ENCODE measurements at places on chromosomes 6 and 20. TPM values are rescaled to one million over a fixed set of nuclear protein-coding genes. Genes with fewer than 3 reads are reported as not detected.
A peak's percentile ranks its signal among the peaks of the same experiment; 100 is the strongest.

DNA sequence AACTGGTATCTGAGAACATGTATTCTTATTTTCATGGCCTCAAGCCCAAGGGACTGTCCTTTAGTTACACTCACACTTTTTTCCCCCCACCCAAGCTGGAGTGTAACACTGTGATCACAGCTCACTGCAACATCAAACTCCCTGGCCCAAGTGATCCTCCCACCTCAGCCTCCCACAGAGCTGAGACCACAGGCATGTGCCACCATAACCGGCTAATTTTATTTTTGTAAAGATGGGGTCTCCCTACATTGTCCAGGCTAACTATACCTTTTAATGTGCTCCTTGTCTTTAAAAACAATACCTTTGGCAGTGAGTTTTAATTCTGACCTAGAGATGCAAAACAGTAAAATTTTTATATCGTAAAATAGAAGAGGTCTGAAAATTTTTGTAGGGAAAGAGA, 48.2 kb upstream of the FAM83C start:
- no peak for DNase-seq

DNA sequence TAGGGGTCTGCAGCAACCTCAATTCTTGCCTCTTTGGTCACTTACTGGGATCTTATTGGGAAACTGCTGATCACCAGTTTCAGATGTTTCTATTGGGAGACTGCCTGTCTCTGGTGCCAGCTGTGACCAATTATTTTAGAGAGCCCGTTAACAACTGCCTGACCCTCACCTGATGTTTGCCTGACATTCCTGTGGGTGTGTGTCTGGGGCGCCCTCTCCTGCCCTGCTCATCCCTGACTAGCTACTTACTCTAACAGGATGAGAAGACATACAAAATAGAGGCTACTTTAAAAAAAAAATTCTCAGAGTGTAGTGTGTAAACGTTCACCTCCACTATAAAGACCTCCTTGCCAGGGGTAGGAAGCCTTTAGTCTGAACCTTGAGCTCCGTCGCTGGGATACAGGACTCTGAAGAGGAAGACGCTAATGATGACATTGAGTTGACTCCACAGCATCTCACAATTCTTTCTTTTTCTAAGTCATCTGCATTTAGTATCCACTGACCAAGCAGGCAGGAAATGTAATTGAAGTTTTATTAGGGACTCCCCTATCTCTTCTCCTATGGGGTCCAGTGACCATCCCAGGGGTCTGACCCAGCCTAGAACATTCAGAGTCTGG, 54.6 kb upstream of the DDR1 start:
- DNase-seq = no peak

DNA sequence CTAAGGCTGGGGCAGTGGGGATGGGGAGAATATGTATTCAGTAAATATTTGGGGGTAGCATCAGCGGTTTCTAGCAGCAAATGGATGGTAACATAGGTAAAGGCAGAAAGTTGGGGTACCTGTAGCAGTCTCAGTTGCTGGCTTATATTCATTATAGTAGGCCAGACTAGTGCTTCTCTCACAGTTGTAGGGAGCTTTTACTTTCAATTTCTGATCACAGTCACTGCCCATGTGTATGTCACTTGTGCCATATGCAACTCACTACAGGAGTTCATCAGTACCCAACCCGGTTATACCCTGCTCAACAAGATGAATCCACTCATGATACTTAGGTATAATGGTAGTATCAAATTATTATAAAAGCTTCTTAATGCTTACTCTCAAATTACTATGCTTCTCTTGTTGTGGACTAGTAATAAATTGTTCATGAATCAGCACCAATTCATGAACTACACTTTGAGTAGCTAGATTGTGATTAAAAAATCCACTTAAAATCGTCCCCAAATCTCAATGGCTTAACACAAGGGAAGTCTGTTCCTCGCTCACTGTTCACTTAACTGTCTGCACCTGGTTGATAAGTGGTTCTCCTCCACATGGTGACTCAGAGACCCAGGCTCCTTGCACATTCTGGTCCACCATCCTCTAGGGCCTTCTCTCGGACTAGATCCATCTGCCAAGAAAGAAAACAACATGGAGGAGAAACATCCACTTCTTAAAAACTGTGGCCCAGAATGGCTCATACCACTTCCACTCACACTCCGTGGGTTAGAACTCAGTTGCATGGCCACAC, 31.3 kb upstream of the MYLIP start:
- no peak for DNase-seq

DNA sequence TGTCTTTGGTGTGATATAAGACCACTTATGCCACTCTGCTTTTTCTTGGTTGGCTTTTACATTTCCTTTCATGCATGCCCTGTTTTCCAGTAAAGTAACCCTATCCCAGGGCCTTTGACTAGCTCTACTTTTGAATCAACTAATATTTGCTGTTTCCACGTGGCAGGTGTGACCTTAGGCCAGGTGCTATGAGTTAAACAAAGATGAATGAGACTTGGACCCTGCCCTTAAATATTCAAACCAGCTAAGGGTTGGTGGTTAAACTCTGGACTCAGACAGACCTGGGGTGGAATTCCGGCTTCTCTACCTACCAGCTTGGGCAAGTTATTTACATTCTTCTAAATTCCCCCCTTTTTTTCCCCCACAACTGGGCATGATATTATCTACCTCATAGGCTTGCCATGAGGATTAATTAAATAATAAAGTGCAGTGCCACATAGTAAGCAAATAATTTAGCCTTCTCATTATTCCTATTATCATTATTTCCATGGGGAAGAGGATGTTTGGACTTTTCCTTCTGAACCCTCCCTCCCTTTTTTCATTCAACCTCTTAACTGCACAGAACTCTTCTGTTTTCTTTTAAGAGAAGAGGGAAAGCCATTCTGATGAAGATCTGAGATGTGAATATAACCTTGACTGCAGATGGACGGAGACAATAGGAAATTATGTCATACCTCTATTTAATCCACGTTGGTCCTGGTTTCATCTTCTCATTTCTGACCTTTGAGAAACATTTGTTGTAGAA, 143.6 kb upstream of the TNFAIP3 start:
- no peak for DNase-seq

DNA sequence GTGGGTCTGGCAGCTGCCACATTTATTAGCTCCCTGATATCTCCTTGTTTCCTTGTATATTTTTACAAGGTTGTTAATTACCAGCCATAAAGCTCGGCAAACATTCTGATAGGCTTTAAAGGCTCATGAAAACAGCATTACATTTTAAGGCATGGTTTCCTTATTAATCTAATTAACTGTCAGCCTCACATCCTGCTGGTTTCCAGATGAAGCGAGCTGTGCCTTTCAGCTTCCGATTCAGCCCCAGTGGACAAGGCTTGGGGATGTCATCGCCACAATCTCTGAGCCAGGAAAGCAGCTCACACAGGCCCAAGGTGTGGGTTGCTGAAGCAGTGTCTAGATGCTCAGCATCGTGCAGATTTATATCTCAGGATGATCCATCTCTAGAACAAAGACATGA, 66.0 kb upstream of the RALY start:
- DNase-seq = no peak

GRCh38 chr20:5039255-5039657, 37.9 kb upstream of the SLC23A2 start:
- DNase-seq = no peak

- DNase-seq = peak; percentile 23
These were observed 103.1 kb upstream of the TBX18 start for GRCh38 chr6:84867521-84867920.

DNA sequence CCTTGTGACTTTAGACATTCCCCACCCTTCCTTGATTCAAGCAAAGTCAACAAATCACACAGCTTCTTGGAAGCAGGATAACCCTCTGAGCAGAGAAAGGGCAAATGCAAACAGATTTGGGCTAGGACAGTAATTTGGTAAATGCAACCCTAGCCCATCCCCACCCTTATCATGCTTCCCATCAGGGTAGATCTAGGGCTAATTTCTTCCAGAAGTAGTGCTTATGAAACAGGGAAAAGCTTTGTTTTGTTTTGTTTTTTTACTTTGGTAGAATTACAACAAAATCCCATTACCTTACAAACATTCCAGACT, 525.1 kb upstream of the NOX3 start:
- no peak for DNase-seq

- DNase-seq = peak; percentile 52
These were observed 38.7 kb downstream of the CNKSR3 start for GRCh38 chr6:154471609-154472362.

DNA sequence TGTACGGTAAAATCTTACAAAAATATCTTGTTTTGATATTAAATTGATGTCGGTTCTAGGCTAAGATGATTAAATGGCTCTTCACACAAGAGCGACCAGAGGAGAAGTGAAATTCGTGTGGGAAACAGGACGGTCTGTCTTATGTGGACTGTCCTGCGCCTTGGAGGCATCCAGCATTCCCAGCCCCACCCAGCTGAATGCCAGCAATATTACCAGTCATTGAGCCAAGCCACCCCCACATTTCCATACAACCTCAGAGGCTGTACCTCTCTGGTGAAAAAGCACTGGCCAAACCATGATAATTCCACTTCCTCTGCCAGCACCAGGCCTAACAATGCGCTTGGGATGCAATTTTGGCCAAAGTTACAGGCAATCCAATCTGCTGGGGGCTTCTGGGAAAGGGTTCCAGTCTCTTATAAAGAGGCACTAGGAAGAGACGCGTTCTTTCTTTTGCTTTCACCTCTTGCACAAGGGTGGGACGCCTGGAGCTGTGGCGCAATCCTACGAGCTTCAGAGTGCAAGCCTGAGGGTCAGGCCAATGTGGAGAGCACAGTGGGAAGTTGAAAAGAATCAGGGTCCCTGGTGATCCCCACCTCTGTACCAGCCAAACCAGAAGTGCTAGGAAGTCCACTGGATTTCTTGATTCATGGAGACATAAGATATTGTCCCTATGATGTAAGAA, 213.1 kb downstream of the PREX1 start:
- DNase-seq = no peak

DNA sequence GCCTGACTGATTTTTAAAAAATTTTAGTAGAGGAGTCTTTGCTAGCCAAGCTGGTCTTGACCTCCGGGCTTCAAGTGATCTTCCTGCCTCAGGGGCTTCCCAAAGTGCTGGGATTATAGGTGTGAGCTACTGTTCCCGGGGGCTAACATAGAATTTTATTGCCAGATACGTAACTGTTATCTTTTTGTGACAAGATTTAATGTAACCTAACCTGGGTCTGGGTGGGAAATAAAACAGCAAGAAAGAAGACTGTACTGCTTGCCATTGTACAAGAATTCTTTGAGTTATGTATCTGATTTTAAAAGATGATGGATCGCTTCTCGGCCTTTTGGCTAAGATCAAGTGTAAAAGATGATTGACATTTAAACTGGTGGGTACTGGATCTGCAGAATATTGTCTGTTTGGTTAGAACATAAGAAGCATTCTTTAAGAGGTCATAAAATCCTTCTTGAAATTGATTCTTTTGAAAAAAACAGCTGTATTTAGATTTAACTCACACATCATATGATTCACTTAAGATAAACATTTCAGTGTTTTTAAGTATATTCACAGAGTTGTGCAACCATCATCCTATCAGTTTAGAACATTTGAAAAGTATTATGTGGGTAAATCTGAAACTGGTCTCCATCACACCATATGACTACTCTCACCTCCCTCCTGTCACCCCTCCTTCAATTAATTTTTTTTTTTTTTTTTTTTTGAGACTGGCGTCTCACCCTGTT, 21.6 kb downstream of the TPX2 start:
- no peak for DNase-seq

Gene SGK1
- 92.2 TPM for total RNA-seq

Gene FOXQ1
- total RNA-seq = not detected

Gene WFDC11
- total RNA-seq = not detected

Gene RIMS1
- total RNA-seq = 4.3 TPM

Gene FAM217A
- total RNA-seq = 0.48 TPM

Measured in umbilical cord (tissue), 2 donors.